NCI-H510A treated with DMSO at 0.1 percent for 48 hours (cell line): ENCODE measurements at places on chromosomes 1 and 21.

- DNase-seq = no peak
Measured at GRCh38 chr1:29827237-29827750, 591.0 kb downstream of the PTPRU start.

- no peak for DNase-seq
Measured at GRCh38 chr1:199081739-199082138, 442.9 kb downstream of the PTPRC start.

GRCh38 chr1:30081379-30082102 lies 641.8 kb downstream of the MATN1 start:
- DNase-seq = no peak

- DNase-seq = no peak
Measured at GRCh38 chr1:119358636-119359035, 9.9 kb upstream of the HAO2 start.

GRCh38 chr1:67436511-67437055 lies 6.4 kb upstream of the SERBP1 start:
- no peak for DNase-seq

DNA sequence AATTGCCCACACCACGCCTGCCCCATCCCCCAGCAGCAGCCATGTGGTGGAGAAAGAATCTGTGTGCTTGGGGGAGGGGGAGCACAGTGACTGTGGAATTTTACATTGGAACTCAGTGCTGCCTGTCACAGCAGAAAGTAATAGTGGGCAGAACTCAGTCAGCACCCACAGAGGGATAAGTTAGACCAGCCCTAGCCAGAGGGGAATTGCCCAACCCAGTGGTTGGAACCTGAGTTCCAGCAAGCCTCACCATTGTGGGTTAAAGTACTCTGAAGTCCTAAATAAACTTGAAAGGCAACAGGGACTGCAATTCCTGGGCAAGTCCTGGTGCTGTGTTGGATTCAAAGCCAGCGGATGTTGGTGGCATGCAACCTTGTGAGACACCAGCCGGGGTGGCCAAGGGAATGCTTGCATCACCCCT lies 88.8 kb downstream of the MRPL39 start:
- no peak for DNase-seq

DNA sequence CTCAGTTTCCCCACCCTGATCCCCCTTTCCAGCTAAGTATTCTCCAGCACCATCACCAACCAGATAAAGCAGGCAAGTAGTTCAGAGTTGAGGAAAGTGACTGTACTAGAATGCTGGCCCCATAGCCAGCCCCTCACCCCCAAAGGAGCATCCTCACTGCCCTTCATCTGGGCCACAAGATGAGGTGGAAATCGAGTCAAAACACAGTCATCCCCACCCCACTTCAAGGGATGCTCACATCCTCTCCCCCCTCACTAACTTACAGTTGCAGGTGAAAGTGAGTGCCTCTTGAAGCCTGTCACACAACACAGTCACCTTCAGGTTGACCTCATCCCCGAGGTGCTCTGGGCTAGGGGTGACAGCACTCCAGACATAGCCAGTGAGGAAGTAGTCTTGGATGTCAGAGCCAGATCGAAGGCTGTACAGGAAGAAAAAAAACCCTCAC lies 30.4 kb downstream of the PIK3C2B start:
- no peak for DNase-seq

DNA sequence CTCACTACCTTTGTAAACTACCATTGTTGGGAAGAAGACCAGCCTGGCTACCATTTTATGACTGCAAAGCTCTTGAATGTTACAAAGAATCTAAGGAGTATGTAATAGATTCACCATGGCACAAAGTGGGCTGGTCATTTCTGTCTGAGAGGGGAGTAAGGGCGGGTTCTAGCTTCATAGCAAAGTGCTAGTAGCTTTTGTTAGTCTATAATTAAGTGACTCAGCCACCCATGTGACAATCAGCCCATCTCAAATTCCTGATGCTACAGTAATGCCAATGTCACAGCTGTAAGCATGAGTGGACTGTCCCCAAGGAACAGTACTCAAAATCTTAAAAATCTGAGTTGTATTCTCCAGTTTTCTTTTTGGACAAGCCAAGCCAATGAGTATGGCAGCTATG lies 15.4 kb upstream of the OTUD3 start:
- no peak for DNase-seq

DNA sequence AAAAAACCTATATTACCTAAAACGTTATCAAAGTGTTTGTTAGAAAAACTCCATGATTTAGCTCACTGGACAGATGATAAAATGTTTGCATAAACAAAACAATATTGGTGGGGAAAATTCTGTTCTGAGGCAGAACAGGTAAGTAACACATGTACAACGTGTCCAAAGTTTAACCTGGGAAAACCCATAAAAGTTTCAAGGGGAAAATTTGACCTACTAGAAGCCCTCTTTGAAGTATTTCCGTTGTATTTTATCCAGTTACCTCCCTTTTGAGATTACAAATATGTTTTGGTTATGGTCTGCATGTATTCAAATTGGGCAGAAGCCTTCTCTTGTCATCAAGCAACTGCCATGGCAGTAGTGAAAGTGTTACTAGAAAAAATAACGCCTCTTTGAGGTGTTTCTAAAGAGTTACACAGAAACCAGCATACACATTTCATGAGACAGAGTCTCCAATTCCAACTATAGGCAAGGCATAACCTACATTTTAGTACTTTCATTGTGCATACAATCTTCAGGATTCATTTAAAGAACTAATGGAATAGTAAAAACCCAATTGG lies 58.0 kb upstream of the PDC start:
- no peak for DNase-seq

DNA sequence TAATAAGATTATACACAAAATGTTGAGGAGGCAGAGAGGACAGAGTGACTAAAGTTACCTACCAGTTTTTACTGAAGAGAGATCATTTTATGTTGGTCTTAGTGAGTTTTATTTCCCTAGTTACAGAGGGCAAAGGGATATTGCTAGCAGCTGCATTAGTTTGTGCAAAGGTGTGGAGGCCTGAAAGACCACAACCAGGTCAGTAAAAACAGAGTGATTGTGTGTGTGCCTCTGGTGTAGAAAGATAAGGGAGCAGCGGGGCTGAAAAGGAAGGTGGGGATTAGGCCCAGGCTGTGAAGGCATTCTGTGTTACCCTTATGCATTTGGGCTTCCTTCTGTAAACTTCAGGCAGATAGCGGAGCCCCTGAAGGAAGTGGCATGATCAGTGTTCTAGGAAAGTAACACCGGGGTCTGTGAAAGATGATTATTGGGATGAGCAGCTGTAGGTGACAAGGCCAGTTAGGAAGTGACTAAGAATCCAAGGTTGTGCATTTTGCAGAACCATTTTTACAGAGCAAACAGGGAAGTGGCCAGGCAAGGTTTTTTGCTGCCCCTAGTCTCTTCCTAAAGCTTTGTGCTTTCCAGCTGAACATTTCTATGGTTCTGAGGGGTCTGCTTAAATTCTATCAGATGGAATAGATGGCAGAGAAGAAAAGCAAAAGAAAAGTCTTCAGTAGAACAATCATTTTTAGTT lies 3.7 kb downstream of the GADD45A start:
- DNase-seq = no peak

GRCh38 chr1:63601912-63602311 lies 8.7 kb downstream of the PGM1 start:
- DNase-seq = no peak

DNA sequence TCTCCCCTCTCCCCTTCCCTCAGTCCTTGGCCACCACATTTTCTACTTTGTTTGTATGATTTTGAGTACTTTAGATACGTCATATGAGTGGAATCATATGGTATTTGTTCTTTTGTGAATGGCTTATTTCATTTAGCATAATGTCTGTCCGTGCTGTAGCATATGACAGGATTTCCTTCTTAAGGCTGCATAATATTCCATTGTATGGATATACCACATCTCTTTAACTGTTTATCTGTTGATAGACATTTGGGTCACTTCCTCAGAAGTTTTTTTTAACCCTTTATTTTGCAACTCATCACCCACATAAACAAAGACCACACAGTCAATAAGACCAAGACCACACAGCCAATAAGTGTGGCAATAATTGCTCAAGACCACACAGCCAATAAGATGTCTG lies 24.9 kb downstream of the FAM163A start:
- DNase-seq = no peak

DNA sequence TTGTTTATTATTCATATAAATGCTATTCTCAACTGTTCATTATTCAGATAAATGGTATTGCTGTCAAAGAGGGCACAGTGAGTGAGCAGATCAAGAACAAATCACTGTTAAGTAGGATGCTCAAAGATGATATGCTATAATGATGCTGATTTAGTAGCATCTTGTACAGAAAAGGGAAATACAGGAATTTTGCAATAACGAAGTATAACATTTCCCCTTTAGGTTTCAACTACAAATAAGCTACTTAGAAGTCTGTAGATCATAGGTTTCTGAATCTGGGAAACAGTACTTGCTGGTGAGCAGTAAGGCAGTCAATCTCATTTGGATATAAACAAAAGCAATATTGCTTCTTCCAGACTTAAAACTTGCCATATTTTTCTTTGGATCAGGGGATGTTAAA lies 27.3 kb upstream of the RCOR3 start:
- no peak for DNase-seq

DNA sequence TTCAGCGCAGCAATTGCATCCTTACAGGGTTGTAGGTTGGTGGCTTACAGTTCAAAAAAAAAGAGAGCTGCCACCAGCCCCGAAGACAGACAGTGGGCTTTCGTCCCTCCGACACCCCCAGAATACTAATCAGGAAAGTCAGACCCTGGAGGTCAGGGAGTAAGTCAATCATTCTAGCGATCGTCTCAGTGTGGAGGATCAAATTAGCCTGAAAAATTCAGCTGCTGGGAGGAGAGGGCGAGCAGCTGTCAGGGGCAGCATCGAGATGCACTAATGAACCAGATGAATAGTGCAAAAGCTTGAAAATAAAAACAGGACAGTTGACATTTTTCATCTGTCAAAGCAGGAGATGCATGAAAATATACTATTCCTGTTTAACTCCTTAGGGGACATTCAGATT lies 138.4 kb downstream of the NEK7 start:
- DNase-seq = no peak

DNA sequence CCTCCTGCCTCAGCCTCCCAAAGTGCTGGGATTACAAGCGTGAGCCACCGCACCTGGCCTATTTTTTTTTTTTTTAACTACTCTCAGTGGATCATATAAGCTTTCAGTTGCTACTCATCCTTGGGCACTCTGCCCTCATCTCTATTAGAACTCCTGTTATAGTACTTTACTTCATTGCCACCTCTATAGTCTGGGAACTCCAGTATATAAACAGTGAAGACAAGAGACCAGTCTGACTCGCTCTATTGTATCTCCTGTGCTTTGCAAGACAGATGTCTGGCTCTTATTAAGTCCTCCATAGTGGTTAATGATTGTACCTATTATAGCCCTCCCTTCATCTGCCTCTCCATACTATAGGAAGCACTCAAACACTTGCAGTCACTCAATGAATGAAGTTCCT lies 15.1 kb downstream of the KHDRBS1 start:
- DNase-seq = no peak

GRCh38 chr21:45655124-45655523 lies 11.6 kb downstream of the PCBP3 start:
- DNase-seq = no peak

DNA sequence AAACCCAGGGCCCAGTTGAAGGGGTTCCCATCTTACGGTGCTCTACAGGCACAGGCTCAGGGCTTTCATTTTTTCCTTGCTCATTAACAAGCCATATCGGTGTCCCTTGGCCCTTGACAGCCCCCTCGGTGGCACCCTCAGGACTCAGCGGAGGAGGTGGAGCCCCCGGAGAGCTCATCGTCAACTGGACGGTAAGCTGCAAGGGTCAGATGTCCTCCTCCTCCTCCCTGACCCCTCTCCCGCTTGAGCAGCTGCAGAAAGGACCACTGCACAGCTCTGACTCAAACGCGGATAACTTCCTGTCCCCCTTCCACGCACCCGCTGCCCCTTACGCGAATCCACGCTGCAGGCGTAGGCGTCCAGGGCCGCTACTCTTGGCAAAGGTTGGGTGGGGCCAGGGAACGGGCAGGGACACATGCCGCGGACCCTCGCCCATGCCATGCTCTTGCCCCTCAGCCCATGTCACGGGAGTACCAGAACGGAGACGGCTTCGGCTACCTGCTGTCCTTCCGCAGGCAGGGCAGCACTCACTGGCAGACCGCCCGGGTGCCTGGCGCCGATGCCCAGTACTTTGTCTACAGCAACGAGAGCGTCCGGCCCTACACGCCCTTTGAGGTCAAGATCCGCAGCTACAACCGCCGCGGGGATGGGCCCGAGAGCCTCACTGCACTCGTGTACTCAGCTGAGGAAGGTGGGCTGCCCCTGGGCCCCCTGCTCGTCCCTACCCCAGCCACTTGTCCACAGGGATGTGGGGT lies 14.7 kb downstream of the TMEM81 start:
- no peak for DNase-seq

DNA sequence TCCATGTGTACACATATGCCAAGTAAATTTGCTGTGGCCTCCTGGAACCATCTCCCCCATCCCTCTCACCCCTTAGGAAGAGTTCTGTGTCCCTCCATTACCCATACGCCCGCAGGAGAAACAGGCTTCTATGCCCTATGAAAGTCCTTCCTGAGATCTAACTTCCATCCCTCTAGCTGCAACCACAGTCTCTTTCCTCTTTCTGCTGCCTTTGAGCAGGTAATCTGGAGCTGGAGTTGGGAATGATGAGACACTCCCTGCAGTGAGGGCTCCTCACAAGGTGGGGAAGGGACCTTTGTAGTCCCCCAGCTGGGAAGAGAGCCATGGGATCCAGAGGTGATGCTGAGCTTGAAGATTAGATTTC lies 2.0 kb upstream of the KCNQ4 start:
- DNase-seq = no peak

DNA sequence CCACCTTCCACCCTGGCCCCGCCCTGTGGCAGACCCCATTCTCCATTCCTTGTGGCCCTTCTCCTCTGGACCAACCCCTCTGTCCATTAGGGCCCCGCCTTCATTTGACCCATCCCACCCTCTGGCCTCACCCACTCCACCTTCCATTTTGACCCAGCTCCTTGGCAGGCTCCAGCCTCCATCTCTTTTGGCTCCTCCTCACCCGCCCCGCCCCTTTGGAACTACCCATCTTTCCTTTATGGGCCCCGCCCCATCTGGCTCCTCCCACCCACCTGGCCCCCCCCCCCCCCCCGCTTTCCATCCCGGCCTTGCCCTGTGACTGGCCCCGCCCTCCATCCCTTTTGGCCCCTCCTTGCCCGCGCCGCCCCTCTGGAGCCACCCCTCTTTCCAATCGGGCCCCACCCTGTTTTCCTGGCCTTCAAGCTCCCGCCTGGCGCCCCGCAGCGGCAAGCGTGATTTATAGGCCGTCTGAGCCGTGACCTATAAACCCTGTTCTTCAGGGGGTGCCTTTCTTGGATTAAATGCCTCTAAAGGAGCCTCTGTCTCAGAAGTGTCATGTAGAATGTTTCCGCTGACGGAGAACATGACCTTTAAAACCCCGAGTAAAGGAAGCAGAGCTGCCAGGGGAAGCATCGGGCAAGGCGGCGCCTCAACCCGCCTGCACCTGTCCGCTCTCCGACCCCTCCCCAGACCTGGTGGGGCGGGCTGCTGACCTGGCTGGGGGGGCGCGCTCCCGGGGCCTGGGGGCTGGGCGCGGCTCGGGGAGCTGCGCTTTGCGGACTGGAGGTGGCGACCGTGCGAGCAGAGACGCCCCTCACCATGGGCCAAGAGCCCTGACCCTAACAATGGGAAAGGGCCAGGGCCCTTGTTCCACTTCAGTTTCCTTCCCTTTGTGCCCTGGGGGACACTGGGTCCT lies 178.0 kb downstream of the CAMTA1 start:
- DNase-seq = no peak
